ENCODE measurements at places on chromosomes 16 and 17. TPM values are rescaled to one million over a fixed set of nuclear protein-coding genes. Genes with fewer than 3 reads are reported as not detected.
A peak's percentile ranks its signal among the peaks of the same experiment; 100 is the strongest.

The KDM8 gene
- total RNA-seq, result 7.0 TPM

The SHISA6 gene
- 0.12 TPM for total RNA-seq

The GAS7 gene
- 112 TPM for total RNA-seq

The TBC1D3C gene
- total RNA-seq, result not detected

The NF1 gene
- total RNA-seq, result 41.7 TPM

The RHBDL1 gene
- 5.4 TPM for total RNA-seq

The CCL1 gene
- not detected for total RNA-seq

The GPR142 gene
- not detected for total RNA-seq

The ATP2C2 gene
- total RNA-seq, result 50.0 TPM

The SOCS3 gene
- 65.8 TPM for total RNA-seq

The MCRIP1 gene
- 96.2 TPM for total RNA-seq

The OXLD1 gene
- 8.9 TPM for total RNA-seq

The SLFN14 gene
- total RNA-seq, result 2.3 TPM

DNA sequence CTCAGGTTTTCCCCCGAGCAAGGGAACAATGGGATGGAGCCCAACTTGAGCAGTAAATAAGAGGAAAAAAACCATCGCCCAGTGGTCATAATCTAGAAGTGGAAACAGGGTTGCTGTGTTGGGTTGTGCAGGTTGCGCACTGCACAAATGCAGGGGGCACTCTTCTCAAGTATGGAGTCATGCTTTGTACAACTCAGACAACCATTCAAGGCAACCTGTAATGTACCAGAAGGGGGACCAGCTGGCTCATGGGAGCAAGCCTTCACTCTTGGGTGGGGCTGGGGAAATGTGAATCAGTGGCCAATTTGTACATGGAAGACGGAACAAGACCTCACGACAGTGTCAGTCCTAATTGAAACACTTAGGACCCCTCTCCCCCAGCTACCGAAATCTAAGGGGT is 23.9 kb upstream of the LITAF start:
- no peaks in the 10 kb centered on the region for H3K27me3 ChIP-seq
- no peak overlapping the region for H3K4me3 ChIP-seq
- no peak for DNase-seq

GRCh38 chr16:64532691-64533090 is 589.2 kb downstream of the CDH11 start:
- no peaks in the 10 kb centered on the region for H3K27me3 ChIP-seq
- no peaks in the 10 kb centered on the region for H3K4me1 ChIP-seq
- no peak overlapping the region for H3K27ac ChIP-seq
- H3K36me3 ChIP-seq, result no peaks in the 10 kb centered on the region
- H3K4me3 ChIP-seq, result no peak overlapping the region

DNA sequence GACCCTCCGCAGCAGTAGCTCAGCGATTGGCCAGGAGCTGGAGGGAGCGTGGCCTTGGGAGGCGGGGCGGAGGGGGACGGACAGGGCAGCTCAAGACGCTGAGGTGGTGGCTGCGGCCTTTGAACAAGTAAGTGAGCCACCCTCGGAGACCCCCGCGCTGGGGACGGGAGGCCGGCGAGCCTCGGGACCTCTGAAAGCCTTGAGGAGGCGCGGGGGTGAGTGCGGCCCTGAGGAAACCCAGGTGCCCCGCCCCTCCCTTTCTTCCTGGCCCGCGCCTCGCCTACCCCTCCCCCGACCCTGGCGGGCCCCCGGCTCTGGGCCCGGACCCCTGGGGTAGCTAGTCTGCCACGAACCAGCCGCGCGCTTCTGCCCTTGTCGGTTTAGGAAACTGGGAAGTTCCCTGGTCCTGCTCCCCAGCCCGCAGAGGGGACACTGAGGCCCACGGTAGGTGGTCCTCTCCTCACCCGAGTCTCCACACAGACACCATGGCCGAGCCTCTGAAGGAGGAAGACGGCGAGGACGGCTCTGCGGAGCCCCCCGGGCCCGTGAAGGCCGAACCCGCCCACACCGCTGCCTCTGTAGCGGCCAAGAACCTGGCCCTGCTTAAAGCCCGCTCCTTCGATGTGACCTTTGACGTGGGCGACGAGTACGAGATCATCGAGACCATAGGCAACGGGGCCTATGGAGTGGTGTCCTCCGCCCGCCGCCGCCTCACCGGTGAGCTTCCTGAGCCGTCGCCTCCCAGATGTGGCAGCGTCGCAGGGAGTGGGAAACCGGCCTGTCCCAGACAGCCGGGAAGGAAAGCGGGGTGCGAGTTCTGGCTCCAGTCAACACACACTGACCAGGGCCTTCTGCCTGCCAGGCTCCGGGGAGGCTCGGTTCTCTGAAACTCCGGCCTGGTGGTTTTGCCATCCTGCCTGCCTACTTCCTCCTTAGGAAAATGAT is at the start of gene MAPK7:
TSS of gene MAPK7 (plus strand) at position 83 of the 945 bp plus-strand sequence. CDS start at position 486, 403 bp downstream.
- H3K27me3 ChIP-seq, result no peaks in the 10 kb centered on the region
- H3K27ac ChIP-seq, result peak within 1 kb of the TSS; percentile 99
- no peak for DNase-seq
- peaks cover 11% of the 10 kb centered on the region for H3K4me1 ChIP-seq

DNA sequence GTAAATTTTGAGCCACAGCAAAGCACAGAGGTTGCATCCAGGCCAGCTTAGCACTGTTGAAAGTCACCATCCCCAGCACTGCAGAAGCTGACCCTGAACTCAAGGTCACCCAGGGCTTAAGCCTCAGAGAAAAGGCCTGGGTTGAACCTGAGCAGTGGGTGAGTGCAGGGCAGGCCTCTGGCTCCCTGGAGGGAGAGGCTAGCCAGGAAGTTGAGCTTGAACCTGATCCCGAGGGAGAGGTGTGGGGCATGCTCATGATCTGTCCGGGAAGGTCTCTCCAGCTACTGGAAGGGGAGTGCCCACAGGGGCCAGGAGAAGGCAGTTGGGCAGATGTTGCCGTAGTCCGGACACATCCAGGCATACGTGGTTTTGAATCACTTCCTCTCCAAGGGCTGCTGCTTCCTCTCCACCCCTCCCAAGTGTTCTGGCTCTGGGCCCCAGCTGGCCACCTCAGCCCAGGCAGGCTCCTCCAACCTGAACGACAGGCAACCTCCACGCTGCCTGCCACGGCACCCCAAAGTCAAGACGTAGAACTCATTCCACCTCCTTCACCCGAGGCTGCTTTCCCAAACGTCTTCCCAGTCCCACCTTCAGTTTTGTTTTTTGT is 18.4 kb downstream of the CARHSP1 start:
- H3K27ac ChIP-seq, result peak overlapping the region; percentile 44
- H3K4me1 ChIP-seq, result peaks cover 13% of the 10 kb centered on the region
- peaks cover 5% of the 10 kb centered on the region for H3K36me3 ChIP-seq
- DNase-seq, result peak; percentile 55

- H3K4me3 ChIP-seq, result no peak overlapping the region
- peak; percentile 73 for DNase-seq
- H3K27ac ChIP-seq, result no peak overlapping the region
- no peaks in the 10 kb centered on the region for H3K4me1 ChIP-seq
- peaks cover 5% of the 10 kb centered on the region for H3K27me3 ChIP-seq
Measured at GRCh38 chr17:49952209-49952911, 16.6 kb upstream of the DLX4 start.

DNA sequence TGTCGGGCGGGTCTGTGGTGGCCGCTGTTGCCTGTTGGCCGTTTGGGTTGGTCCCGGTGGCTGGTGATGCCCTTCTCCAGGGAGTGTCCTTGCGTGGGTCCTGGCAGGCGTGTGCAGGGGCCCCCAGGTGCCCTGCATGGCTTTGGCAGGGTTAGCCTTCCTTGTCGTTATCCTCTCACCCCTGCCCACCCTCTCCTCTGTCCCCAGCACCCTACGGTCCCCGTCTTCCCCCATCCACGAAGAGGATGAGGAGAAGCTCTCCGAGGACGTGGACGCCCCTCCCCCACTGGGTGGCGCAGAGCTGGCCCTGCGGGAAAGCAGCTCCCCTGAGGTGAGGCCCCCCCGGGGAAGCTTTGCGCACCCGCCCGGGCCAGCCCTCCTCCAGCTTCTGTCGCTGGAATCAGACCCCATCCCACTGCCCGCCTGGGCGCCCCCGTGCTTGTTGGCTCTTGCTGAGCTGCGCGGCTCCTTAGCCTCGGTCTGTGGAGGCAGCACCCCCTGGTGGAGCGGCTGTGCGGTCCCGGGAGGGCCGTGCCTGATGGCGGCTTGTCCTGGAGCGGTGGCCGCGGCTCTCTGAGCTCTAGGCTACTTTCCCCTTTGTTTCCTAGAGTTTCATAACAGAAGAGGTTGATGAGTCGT is 10.6 kb upstream of the NUDT16L1 start:
- no peak overlapping the region for H3K27ac ChIP-seq
- no peaks in the 10 kb centered on the region for H3K27me3 ChIP-seq

- no peaks in the 10 kb centered on the region for H3K27me3 ChIP-seq
- no peaks in the 10 kb centered on the region for H3K36me3 ChIP-seq
- H3K4me3 ChIP-seq, result no peak overlapping the region
Measured at GRCh38 chr17:39001703-39002637, 34.8 kb upstream of the FBXO47 start.

GRCh38 chr17:10226930-10227695 is 28.7 kb upstream of the GAS7 start:
- H3K4me1 ChIP-seq, result no peaks in the 10 kb centered on the region
- peak; percentile 21 for DNase-seq

DNA sequence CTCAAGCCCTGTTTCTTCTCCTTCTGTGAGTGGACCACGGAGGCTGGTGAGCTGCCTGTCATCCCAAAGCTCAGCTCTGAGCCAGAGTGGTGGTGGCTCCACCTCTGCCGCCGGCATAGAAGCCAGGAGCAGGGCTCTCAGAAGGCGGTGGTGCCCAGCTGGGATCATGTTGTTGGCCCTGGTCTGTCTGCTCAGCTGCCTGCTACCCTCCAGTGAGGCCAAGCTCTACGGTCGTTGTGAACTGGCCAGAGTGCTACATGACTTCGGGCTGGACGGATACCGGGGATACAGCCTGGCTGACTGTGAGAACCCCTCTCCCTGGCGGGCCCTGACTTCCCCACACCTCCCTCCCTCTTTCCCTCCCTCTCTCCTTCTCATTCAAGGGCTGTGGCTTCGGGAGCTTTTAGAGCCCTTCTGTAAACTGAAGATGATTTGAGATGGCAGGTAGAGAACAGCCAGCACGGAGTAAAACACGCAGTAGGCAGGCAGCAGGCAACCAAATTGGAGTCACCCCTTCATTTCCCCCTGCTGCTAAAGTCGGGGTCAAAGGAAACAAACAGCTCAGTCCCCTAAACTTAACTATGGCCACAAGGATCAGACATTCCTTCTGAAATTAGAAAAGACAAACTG is 3.9 kb downstream of the SPACA3 start:
- H3K4me3 ChIP-seq, result no peak overlapping the region
- no peaks in the 10 kb centered on the region for H3K4me1 ChIP-seq
- H3K36me3 ChIP-seq, result no peaks in the 10 kb centered on the region
- no peaks in the 10 kb centered on the region for H3K27me3 ChIP-seq
- DNase-seq, result no peak

DNA sequence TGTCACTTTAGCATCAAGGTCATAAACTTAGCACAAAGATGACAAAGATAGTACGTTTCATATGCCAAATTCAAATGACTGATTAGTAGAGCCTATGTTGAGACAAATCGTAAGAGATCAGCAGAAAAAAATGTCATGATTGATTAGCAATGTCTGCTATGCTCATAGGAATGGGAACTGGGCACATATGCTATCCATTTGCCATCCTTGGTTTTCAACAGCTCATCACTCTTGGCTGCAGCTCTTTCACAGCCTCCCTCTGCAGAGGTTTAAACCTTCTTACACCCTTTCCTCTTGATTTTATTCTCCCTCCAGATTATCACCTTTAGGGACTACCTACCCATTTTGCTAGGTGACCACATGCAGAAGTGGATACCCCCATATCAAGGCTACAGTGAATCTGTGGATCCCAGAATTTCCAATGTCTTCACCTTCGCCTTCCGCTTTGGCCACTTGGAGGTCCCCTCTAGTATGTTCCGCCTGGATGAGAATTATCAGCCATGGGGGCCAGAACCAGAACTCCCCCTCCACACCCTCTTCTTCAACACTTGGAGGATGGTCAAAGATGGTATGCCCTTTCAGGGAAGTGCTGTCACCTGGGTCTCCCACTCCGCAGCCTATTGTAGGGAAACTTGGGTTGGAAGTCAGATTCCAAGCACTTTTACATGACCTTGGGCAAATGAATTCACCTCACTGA is 16.2 kb downstream of the MPO start:
- H3K27ac ChIP-seq, result no peak overlapping the region
- no peak overlapping the region for H3K4me3 ChIP-seq
- DNase-seq, result no peak
- no peaks in the 10 kb centered on the region for H3K4me1 ChIP-seq

GRCh38 chr16:10868596-10869469 is 8.2 kb upstream of the CIITA start:
- no peaks in the 10 kb centered on the region for H3K36me3 ChIP-seq
- no peaks in the 10 kb centered on the region for H3K4me1 ChIP-seq
- no peaks in the 10 kb centered on the region for H3K27me3 ChIP-seq
- no peak overlapping the region for H3K4me3 ChIP-seq

- H3K4me1 ChIP-seq, result peaks cover 21% of the 10 kb centered on the region
- DNase-seq, result peak; percentile 96
- H3K36me3 ChIP-seq, result no peaks in the 10 kb centered on the region
Measured at GRCh38 chr16:11133344-11133943, 122.6 kb downstream of the SOCS1 start.

GRCh38 chr17:60077672-60078519 is 825 bp downstream of the HEATR6 start:
- H3K36me3 ChIP-seq, result peaks cover 19% of the 10 kb centered on the region
- H3K4me1 ChIP-seq, result peaks cover 7% of the 10 kb centered on the region
- no peaks in the 10 kb centered on the region for H3K27me3 ChIP-seq
- H3K4me3 ChIP-seq, result peak overlapping the region; percentile 89
- peak overlapping the region; percentile 50 for H3K27ac ChIP-seq

DNA sequence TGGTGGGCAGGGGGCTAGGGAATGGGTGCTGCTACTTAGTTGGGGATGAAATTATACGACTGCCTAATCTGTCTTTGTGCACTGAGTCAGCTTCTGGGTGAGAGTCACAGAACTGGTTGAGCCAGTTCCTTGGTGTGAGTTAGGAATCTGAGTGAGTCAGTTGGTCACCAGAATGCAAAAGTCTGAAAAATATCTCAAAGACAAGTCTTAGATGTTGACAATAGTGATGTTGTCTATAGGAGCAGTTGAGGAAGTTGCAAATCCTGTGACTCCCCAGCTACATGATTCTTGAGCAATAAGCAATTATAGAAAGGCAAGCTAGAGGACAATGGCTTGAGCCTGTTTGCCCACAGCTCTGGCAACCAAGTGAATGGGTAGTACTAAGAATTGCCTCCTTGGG is 399.2 kb downstream of the CNTNAP4 start:
- no peak overlapping the region for H3K4me3 ChIP-seq
- no peaks in the 10 kb centered on the region for H3K27me3 ChIP-seq
- no peak overlapping the region for H3K27ac ChIP-seq
- no peaks in the 10 kb centered on the region for H3K4me1 ChIP-seq
- peak; percentile 14 for DNase-seq
- no peaks in the 10 kb centered on the region for H3K36me3 ChIP-seq
